ENCODE measurements at places on chromosomes 4 and X.
A peak's percentile ranks its signal among the peaks of the same experiment; 100 is the strongest.

DNA sequence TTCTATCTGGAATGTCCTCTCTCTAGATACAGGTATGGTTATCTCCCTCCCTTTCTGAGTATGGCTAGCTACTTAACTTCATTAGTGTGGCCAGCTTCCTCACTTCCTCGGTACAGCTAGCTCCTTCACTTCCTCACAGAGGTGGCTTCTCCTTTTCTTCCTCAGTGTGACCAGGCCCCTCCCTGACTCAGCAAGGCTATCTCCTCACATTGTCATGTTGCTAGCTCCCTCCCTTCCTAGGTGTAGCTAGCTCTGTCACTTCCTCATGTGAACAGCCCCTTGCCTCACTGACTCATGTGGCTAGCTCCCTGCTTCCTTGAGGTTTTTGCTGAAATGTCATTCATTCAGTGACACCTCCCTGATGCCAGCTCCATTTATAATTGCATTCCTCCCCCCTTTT lies 67.3 kb upstream of the DDIT4L start:
- DNase-seq: no peak

DNA sequence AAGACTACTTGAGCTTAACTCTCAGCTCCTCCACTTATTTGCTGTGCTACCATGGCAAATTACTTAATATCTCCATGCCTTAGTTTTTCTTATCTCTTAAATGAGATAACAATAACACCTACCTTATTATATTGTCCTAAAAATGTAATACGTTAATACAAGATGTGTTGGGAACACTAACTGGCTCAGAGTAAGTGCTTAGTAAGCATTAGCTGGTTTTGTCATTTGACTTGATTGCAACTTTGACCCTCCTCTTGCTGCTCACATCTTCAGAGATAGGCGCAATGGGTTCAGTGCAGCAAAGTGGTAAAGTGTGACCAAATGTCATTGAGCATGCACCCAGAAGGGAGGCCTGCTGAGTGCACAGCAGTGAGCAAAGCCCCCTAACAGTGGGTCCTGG lies 294.5 kb upstream of the CLNK start:
- no peak for DNase-seq

DNA sequence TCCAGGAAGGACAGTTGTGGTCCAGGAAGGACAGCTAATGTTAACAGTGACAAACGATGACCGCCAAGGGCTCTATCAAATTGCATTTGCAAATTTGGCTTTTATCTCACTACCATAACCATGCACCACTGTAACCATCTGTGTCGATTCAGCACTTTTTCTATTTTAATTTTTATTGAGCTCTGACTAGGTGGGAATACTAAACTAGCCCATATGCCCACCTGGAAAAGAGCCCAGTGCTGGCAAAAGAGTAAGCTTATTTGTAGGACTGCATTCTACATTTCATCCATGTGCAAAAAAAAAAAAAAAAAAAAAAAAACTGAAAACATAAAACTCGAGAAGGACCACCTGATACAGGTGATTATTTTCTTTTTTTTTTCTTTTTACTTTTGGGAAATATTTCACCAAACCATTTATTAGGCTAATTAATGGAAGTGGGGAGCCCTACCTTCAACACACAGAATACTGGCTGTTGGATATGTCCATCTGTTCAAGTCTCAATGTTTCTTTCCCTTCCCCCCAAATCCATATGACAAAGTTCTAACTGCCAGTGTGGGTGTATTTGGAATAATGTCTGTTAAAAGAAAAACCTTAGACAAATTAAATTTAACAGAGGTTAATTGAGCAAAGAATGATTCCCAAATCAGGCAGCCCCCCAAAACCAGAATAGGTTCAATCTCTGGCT lies 99.5 kb upstream of the MXRA5 start:
- DNase-seq: no peak

- no peak for DNase-seq
Measured at GRCh38 chrX:4655743-4656142, 942.3 kb upstream of the PRKX start.

DNA sequence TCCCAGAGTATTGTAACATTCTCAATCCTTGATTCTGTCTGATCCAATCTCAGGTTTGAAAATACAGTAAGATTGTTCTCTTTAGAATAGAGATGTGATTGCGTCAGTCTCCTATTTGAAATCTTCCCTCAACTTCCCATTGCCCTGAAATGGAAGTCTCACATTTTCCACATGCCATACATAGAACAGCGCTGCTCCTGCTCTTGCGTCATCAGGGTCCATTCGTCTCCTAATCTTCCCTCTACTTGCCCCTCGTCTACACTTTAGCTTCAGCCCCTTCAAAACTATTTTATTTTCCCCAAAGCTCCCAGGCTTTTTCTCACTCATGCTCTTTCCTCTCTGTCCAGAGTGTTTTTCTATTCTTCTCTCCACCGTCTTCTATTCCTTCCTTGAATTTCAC lies 301.7 kb upstream of the MAGEB2 start:
- no peak for DNase-seq

DNA sequence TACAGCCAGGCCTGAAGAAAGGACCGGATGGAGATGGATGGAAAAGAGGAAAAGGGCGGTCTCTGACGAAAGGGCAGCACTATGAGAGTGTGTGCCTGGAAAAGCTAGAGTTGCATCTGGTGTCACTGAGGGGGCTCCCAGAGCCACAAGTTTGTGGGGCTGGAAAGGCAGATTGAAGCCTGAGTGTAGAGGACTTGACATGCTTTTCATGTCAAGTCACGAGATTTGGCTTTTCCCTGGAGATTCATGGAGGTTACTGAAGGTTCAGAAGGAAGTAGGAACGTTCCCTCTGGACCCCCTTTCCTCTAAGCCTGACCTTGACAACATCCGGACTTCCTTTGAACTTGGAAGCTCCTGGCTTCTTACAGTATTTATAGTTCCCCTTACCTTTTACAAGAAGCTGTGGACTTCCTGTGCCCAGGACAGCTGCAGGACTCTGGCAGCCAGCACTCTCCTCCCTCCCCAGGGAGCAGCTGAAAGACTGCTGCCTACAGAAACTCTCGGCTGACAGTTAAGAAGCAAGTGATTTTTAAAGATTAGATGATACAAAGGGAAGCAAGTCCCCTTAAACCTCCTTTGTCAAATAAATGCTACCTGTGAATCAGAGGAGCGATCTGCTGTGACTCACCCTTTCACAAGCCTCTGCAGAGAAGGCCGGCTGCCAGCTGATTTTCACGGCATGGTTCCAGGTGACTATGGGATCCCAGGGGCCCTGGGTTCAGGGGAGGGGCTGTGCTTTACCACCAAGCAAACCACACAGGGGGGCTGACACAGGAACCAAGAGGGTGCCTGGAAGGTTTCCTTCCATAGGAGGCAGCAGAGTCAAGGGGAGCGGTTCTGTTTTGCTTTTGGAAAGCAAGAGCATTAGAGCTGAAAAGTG lies 72.9 kb upstream of the STIM2 start:
- peak; percentile 63 for DNase-seq

GRCh38 chrX:154046940-154047610 lies 27.4 kb upstream of the IRAK1 start:
- peak; percentile 17 for DNase-seq

DNA sequence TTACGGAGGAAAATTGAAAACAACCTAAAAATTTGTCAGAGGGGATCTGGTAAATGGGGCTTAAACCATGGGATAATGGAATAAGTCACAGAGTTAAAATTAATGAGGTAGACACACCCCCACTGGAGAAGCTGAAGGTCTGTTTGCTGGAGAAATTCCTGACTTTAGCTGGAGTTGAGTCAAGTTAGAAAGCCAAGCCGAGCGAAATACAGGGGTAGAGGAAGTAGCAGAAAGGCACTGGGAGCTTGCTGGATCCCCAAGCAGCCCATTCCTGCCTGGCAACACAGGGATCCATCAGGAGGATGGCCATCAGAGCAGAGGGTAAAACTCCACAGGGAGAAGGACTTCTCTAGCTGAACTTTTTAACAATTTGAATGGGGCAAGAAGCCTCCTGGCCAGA lies 163.8 kb downstream of the ATRX start:
- no peak for DNase-seq

- no peak for DNase-seq
Measured at GRCh38 chr4:184792334-184792733, 33.4 kb downstream of the ACSL1 start.

DNA sequence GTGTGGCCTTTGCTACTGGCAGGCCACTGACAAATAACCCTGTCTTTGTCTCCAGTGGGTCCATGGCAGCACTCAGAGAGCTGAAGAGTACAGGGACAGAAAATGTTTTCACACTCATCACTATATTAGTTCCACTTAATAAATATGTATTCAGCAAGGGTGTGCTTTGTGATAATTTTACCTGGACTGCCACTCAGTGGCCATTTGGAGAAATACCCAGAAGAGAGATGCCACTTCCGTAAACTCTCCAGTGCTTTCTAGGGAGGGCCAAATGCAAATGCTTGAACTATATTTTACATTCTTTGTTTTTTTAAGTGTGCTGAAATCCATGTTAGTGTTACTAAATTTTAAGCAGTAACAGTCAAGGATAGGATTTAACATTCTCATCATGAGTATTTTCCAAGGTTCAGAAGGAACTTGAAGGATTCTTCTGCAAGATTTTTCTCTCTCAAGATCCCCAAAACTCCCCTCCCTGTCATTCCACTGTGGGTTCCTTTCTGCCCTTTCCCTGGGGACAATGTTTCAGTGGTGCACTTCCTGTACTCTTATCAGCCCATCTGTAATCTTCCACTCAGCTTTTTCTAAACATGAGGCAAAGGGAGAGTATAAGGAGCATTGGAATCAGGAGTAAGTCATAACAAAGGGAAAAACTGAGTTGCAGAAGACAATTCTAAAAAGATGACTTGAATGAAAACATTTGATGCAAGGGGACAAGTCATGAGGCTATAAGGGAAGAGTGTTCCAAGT lies 46.0 kb downstream of the TFDP3 start:
- no peak for DNase-seq

GRCh38 chrX:39890807-39891206 lies 207.0 kb downstream of the BCOR start:
- DNase-seq: no peak

DNA sequence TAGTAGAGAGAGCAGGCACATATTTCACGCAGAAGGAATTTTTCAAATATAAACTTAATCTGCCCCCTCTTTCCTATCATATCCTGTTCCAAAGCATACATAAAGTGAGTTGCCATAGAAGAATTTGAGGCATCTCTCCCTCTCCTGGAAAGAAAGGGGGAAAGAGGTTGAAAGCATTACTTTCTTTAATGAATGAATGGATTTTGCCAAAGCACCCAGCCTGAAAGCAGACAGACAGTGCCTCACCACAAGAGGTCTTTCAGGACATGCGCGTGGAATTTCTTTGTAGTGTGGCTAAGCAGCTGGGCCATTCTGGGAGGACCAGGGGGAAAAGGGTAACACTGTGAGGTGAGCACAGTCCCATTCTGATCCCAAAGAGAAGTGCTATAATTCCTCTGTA lies 651.4 kb downstream of the IQCM start:
- DNase-seq: peak; percentile 93

DNA sequence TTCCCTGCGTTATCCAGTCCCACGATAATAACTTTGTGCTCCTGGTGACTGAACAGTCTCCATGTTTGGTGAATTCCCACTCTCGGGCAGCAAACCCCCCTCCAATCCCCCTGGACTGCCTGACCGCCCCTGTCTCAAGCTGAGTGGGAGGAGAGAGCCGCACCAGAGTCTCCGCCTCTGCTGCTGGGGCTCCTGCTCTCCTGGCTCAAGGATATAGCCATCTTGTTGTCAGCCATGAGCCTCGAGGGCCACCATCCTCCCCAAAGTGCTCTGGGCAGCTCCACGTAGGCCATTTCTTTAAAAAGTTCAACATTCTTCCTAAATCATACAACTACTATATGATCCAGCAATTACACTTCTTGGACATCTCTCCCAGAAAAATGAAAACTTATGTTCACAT lies 49.3 kb upstream of the PGRMC1 start:
- DNase-seq: no peak

GRCh38 chr4:17447675-17448298 lies 64.1 kb downstream of the QDPR start:
- peak; percentile 69 for DNase-seq
